ENCODE measurements at places on chromosomes 3 and 15.

- peak; percentile 95 for DNase-seq
Measured at GRCh38 chr15:30065025-30065801, 17.5 kb upstream of the GOLGA8J start.

- peak; percentile 60 for DNase-seq
Measured at GRCh38 chr15:81419332-81419943, 45.4 kb upstream of the TMC3 start.

DNA sequence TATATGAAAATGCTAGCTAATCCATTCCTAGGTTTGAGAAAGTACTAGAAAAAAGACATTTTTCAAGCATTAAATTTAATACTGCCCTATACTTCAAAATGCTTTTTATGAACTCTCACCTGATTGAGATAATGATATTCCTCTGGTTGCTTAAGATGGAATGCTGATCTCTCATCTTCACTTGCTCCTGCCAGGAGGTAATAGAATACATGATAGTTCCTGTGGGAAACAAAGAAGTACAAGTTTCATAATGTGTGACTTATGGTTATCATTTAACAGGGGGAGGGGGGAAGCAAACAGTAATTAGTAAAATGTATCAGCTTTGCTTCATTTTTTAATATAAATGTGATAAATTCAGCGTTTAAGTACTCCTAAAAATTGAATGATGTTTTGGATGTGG is 97.2 kb downstream of the MYO9A start:
- no peak for DNase-seq

DNA sequence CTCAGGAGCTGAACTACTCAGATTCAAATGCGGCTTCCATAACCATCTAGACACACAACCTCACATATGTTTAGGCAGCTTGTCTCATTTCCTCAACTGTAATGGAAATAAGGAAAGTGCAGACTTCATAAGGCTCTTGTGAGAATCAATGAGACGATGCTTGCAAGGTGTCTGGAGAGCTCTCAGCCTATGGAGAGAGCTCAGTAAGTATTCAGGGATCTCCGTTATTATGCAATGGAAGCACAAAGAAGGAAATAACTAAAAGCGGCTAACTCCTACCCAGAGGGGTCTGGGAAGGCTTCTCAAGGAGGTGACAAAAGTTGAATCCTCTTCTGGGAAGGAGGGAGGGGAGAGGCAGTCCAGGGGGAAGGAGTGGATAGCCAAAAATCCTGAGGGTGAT is 50.1 kb upstream of the LIPC start:
- no peak for DNase-seq

DNA sequence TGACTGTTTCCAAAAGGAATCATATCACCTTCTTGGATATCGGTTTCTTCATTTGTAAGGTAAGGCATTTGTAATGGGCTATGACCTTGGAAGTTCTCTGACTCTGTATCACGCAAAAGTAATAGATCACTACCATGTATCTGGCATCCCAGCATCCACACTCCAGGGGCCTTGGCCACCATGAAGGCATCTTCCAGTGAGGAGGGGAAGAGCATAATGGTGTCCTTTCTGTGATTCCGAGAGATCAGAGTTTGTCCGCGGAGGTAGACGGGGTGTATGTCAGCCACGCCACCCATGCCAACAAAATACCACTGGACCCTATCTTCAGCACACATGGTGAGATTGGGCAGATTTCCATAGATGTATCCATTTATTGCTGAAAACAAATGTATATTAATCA is 48.1 kb upstream of the CP start:
- no peak for DNase-seq

DNA sequence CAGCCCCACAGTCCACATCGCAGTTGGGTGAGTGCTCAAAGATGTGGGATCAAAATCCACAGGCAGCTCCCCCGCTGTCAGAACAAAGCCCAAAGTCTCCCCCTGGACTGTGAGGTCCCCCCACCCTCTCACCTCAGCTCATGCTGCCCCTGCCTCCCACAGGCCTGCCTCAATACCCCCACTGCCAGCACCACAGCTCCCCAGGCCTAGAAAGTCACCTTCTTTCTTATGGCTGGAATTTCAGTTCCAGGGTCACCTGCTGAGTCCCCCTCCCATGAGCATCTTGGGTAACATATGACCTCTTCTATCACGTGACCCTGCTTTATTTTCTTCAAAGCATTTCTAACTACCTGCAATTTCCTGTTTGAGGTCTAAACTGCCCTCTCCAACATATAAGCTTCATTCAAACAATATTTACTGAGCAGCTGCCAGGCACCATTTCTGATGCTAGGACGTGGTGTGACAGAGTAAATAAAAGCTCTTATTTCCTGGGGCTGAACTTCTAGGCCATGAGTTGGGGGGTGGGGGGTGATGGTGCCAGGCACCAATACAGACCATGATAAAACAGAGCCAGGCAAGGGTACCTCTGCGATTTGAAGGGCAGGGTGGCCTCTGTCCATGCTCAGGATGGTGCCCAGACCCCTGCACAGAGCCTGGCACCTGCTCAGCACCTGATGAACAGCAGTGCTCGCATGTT is 2.4 kb upstream of the TMEM89 start:
- DNase-seq = no peak

DNA sequence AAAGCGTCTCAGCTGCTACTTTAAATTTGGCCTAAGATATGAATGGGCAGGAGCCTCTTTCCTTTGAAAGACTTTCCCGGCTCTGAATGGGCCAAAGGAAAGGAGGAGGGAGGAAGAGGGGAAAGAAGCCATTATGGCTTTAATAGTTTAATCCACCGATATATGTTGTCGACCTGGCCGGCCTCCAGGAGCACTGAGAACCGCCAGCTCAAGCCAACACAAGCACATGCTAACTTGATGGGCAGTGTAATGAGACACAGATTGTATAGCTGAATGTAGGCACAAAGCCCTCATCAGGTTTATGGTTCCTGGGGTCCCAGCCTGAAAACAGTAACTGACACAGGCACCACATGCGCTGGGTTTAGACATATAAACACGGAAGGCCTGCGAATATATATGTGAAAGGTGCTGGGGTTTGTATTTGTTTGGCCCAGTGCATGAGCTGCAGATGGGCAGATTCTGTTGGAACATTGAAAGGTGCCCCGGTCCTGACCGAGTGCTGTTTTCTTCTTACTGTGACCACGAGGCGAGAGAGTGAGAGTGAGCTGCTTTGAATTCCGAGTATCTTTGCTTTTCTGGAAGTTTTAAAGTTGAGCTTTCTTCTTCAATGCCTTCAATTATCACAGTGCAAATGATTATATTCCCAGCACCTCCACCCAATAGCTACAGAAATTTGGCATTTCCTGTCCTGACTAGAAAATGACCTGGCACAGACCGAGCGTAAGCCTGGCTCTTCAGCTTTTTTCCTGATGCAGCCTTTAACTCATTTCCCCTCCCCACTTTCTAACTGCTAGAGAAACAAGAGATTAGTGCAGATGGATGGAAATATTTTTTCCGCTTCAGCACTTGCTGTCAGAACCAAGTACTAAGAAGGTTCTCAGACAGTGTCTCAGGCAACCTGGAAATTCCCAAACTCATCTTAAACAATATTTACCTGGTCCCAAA is 267.3 kb downstream of the RORA start:
- no peak for DNase-seq

DNA sequence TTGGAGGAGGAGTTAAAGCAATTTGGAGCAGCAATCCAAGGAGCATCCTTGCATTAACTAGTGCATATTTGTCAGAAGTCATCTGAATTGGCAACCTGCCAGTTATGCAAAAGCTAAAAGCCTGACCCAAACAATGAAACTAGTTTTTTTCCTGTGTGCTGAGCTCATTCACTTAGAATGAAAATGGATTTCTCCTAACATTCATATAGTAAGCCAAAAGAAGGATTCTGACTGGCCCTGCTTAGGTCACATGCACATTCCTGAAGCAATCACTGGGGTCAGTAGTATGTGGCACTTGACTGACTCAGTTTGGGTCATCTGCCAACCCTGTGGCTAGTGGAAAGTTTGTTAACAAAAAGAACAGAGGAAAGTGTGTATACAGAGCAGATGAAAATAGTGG is 30.5 kb downstream of the OXSM start:
- peak; percentile 88 for DNase-seq

DNA sequence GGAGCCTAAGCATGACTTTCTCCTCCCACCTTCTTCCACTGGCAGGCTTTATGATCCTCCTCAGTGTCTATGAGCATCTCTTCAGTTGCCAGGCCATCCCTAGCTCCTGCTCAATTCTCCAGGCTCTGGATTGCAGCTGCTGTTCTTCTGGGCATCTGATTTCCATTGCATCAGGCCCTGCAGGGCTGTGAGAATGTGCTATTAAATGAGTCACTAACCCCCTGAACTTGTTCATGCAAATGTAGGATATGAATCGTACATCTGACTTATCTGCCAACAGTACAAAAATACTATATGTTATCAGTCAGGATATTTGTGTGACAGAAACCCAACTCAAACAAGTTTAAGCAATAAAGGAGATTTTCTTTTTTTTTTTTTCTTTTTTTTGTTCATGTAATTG is 11.9 kb downstream of the GPR176 start:
- DNase-seq = peak; percentile 92

GRCh38 chr15:64070965-64071851 is 22.4 kb downstream of the CIAO2A start:
- DNase-seq = peak; percentile 46

DNA sequence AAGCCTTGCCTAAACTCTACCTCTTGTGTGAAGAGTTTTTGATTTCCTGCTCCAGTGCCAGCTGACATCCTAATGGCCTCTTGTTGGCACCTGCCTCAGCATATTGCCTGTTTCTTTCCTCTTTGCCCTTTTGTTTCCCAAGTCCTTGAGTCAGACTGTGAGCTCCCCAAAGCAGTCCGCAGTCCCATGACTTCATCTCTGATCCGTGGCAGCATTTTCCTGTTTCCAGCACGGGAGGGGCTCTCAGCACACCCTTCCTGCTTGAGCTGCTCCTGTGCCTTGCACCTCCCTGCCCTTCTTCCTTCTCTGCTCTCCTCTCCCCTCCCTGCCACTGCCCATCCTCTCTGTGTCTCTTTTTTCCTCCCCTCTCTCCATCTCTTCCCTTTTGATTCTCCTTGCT is 179.6 kb downstream of the EPHB1 start:
- DNase-seq = no peak

DNA sequence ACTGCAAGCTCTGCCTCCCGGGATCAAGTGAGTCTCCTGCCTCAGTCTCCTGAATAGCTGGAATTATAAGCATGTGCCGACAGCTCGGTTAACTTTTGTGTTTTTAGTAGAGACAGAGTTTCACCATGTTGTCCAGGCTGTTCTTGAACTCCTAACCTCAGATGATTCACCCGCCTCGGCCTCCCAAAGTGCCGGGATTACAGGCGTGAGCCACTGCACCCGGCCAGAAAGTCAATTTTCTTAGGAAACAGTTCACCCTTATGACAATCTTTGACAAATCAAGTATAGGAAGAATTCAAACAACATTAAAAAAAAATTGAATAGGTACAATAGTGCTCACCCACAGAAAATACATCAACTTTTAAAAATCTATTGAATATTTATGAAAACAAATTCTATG is 23.6 kb upstream of the DUT start:
- DNase-seq = no peak

GRCh38 chr3:197031315-197032285 is 2.0 kb upstream of the MELTF start:
- DNase-seq = peak; percentile 93

DNA sequence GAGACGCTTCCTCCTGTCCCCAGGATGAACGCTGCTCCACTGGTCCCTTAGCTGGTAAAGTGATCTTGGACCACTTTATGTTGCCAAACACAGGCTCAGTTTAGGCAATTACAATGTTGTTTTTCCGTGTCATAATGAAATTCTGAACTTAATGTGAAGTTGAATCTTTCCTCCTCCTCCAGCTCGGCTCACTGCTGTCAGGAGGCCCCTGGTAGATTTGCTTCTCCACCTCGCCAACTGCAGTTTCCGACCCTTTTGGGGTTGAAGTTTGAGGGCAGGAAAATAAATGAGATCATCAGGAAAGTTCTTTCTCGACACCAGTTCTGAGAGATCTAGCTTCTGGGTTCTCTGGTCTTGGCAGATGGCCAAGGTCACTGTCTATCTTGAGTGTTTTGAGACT is 27.8 kb downstream of the CFAP161 start:
- no peak for DNase-seq

- no peak for DNase-seq
Measured at GRCh38 chr3:40490916-40491315, 14.0 kb downstream of the ZNF619 start.

DNA sequence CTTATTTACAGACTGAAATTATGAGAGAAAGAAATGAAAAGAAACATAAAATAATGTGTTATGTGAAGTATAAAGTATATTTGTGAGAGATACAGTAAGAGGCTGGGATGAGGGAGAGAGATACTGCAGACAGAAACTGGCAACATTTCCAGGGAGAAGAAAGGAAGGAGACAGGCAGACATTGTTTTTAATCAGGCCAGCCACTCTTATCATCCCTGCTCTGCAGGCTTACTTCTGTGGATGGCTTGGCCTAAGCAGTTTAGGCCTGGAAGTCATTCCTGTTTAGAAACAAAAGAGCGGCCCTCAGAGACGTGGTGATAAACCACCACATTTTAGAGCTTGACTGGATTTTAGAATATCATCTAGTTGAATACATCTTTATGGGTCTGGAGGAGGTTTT is 12.4 kb downstream of the PCCB start:
- no peak for DNase-seq

DNA sequence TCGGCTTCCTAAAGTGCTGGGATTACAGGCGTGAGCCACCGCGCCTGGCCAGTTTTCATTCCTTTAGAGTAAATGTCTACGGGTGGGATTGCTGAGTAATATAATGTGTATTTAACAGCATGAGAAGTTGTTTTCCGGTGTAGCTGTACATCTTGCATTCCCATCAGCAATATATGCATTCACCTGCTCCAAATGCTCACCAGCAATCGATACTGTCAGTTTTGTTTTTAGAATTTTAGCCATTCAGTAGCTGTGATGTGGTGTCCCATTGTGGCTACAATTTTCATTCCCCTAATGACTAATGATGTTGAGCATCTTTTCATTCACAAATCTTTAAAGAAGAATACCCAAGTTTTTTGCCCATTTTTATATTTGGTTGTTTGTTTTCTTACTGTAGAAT is 134.8 kb upstream of the RGMA start:
- DNase-seq = no peak

- no peak for DNase-seq
Measured at GRCh38 chr15:86591994-86592735, 512.5 kb downstream of the AGBL1 start.

DNA sequence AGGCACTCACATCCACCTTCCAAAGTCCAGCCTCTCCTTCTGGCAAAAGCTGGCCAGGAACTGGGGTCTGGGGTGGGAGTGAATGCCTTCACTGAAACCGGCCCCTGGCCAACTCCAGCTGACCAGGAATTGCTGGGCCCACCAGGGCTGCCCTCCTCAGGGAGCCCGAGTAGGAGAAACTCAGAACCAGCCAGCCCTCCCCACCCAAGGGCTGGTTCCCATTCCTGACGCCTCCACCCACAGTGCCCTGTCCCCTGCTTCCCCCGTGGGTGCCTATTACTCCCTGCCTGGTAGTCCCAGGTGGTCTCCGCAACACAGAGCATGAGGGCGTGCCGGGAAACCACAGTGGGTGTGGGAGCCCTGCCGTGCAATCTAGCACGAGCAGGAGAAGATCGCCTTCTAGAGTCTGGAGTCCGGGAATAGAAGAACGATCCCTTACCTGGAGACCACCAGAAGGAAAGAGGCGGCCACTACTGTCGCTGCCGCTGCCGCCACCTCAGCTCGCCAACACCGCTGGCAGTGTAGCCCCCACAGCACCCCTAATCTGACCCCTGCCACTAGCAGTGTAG is 178.8 kb downstream of the POTEB3 start:
- no peak for DNase-seq
